Pons (tissue), 1 donor: ENCODE measurements at places on chromosomes 5 and 9.

DNA sequence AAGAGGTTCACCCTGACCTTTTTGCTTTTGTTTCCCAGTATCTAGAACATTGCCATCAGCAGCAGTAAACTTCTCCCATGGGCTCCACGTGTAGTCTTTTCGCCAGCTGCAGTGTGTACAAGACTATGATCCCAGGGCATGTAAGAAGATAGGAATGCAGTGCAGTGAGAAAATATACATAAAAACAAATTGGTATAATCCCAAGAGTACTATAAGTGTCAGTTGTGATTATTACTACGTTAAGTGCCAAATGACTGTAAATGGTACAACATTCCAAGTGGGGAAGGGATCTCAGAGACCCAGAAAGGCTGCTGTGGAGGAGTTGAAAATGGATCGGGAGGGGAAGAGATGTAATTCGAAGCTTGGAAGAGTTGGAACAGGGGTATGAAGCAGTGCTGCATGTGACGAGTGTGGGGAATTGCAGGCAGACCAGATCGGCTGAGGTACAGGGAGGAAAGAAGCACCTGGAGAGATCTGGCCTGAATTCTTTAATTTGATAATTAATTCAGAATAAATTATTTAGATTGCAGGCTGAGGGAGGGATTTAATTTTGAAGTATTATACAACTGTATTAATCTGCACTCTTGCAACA is 95.1 kb downstream of the FBXL7 start:
- DNase-seq = no peak

DNA sequence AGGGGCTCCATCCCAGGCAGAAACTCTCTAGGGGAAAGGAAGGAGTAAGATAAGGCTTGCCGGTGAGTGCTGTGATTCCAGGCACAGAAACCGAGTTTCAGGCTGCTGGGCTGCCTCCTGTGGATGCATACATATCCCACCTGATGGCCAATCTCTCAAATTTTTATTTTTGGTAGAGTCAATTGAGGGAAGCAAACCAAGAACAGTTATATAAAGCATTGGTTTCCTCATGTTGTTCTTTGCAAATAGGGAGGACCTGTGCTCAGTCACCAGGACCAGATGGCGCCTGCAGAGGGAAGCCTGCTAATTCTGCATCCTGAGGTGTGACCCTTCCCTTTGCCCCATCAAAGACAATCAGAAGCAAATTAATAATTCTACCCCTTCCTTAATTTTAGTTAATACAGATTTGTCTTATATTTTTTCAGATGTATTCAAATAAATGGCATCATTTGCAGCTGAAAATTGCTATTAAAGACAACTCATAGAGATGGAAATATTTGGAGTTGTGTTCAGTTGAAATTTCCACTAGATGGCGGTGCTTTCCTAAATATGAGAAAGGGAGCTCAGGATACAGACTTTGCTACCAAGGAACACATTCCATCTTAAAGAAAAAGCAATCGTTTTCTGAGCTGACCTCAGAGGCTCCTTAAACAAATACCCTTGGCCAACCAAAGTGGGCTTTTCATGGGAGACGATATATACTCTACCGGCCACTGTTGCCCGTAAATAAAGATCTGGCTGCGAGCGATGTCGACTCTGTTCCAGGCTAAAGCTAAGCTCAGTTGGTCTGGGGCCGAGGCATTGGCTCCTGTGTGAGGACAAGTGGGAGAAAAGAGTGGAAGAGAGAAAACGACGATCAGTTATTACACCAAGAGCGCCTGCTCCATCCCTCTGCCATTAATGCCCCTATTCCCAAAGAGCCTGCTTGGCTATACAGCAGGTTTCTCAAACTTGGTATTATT is 225.7 kb upstream of the KLF9 start:
- DNase-seq = peak; percentile 85

DNA sequence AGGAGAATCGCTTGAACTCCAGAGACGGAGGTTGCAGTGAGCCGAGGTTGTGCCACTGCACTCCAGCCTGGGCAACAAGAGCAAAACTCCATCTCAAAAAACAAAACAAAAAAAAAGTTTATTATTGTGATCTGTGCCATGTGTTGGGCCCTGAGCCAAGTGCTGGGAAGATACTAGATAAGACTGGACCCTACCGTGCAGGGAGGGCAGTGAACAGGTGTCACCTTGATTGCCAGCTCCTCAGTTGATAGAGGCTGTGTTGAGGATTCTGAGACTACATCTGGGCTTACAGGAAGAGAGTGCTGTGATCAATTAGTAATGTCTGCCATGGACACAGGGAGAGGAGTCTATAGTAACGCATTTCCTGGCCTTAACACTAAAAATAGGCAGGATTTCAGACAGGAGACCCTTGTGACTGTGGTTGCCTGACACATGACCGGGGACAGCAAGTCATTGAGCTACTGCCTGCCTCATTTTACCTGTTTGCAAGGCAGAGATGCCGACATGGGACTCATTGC is 201.5 kb downstream of the C9orf50 start:
- no peak for DNase-seq

- DNase-seq = no peak
Measured at GRCh38 chr5:1883925-1884677, 1.4 kb upstream of the IRX4 start.

- no peak for DNase-seq
Measured at GRCh38 chr5:119515192-119515591, 62.9 kb downstream of the HSD17B4 start.

- no peak for DNase-seq
Measured at GRCh38 chr9:76910861-76911260, 4.9 kb upstream of the PRUNE2 start.

DNA sequence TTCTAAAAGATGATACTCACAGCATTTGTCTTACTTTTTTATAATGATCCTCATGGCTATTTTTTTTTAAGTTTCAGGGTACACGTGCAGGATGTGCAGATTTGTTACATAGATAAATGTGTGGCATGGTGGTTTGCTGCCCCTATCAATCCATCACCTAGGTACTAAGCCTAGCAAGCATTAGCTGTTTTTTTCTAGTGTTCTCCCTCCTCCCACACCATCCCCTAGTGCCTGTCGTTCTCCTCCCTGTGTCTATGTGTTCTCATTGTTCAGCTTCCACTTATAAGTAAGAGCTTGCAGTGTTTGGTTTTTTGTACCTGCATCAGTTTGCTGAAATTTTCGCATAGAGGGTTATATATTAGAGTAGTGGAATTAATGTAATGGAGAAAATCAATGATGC is 189.1 kb upstream of the CDH12 start:
- no peak for DNase-seq

DNA sequence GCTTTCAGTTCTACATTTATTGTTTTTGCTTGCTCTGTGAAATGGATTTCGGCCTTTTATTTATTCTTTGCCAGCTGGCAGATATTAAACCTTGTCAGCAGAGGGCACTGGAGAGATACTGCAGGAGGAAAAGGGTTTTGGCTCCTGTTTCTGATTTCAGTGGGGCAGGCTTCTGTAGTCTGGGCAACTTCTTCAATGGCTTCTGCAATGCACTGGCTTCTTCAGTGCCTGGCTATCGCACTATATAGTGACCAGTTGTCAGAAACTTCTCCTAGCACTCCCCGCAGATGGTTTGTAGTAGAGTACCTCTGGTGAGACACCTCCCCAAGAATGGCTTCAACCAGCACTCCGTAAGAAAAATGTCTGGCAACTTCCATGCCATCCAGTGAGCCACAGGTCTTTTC is 3.2 kb upstream of the NFX1 start:
- peak; percentile 88 for DNase-seq

GRCh38 chr5:6703806-6704205 is 9.4 kb upstream of the TENT4A start:
- DNase-seq = no peak

DNA sequence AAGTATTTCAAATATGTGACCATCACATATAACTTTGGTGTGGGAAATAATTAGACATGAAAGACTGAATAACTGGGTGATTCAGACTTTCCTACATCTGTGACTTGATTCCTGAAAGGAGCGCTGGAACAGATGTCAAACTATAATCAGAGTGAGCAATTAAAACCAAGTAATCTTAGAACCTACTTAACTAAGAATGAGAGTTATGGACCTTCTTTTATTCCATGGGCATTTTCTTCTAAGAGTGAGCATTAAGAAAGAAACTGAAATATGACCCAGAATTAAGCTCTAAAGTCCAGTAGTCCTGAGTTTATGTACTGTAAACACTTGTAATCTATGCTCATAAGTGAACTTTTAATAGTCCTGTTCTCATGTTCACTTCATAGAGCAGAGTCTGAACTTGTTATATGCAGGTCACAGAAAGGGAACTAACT is 68.4 kb downstream of the PAM start:
- no peak for DNase-seq

DNA sequence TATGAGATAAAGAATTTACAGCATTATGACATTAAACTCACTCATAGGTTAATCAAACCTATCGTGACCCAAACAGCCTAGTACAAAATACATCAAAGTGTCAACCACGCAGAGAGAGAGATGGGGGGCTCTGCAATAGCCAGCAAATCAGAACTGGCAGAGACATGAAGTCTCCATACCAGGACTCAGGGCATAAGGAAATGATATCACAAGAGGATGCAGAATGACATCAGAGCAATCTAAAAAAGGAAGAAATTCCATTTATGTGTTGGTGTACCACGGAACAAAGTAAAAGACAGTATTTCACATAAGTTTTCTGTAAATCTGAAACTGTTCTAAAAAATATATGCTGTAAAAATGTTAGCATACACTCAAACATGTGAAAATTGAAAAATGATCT is 24.6 kb downstream of the BICD2 start:
- DNase-seq = no peak

DNA sequence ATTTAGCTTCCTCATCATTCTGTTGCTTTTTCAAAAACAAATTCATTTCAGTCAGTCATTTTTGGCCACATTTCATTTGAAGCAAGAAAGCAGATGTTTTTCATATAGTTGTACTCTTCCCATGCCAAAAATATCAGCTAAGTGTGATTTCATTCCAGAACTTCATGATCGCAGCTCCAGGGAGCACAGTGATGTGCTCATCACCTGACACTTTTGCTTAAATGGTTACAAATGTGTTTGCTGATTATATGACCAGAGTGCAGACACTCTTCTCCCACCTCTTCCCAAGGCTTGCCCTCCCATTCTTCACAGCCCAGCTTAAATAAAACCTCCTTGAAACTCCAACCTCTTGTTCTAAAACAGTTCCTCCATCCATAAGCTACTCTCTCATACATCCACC is 32.6 kb downstream of the GABRB2 start:
- no peak for DNase-seq

DNA sequence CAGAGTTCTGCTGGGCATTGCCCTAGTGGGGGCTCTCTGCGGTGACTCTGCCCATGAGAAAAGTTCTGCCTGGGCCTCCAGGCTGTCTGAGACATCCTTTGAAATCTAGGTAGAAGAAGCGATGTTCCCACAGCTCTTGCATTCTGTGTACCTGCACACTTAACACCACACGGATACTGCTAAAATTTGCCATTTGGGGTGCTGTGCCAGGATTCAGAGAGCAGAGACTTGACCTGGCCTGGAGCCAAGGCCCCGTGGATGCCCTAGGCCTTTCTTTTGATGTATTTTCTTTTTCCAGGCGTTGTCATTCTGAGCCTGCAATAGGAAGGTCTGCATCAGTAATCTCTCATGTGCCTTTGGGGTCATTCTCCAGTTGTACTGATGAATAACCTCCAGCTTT is 89.3 kb upstream of the IL12B start:
- DNase-seq = no peak

DNA sequence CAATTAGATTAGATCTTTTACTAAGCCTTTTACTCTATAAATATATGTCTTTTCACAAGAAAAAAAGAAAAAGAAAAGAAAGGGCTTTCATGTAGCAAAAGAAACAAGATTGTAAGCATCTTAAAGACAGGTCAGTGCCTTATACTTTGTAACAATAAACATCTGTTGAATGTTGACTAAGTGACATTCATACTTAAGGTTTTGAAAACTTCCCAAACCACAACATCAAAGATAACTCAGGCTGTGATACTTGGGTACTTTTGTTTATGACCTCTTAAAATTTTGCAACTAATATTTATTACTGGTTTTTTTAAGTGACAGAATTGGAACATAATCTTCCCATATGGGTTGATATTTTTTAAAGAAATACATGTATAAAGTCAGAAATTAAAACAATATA is 7.4 kb downstream of the GRAMD2B start:
- DNase-seq = no peak

- peak; percentile 8 for DNase-seq
Measured at GRCh38 chr9:116030517-116030916, 123.1 kb upstream of the PAPPA start.

DNA sequence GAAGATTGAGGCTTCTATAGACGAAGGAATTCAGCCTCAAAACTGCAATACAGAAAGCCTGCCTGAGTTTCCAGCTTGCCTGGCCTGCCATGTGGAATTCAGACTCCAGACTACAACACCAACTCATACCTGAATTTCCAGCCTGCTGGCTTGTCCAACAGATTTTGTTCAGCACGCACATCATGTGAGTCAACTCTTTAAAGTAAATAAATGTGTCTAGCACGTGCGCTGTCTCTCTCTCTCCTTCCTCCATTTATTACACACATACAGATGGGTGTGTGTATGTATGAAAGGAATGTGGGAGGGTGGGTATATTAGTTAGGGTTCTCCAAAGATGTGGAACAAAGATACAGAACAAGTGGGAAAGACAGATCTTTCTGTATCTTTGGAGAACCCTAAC is 82.4 kb upstream of the TAS2R1 start:
- no peak for DNase-seq

GRCh38 chr9:88230612-88231011 is 92.3 kb upstream of the SPATA31C2 start:
- DNase-seq = no peak

- no peak for DNase-seq
Measured at GRCh38 chr5:82799361-82800077, 277.7 kb downstream of the TMEM167A start.

GRCh38 chr9:82761027-82761426 is 301.9 kb downstream of the RASEF start:
- DNase-seq = no peak

GRCh38 chr5:178083922-178084321 is 29.4 kb upstream of the N4BP3 start:
- DNase-seq = no peak
